AG08395 (cell line): ENCODE measurements at places on chromosomes 11 and 22.
A peak's percentile ranks its signal among the peaks of the same experiment; 100 is the strongest.

DNA sequence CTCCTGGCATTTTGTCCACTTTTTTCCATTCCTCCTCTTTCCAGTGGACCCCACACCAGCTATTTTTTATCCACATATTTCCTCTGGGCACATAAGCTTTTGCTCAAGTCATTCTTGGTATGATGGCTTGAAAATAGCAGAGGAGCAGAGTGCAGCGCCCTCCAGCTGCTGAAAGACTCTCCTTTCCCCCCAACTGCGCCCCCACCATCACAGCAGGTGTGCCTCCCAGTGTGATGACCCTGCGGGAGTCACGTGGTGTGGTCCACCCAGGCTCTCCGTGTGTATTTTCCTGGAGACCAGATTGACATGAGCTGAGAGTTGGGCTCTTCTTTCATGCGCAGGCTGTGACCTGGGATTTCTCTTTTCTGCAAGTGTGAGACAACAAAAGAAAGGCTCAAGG, 1241.6 kb downstream of the TBC1D22A start:
- no peak for DNase-seq

GRCh38 chr11:95708681-95709080, 80.9 kb downstream of the FAM76B start:
- DNase-seq = no peak

DNA sequence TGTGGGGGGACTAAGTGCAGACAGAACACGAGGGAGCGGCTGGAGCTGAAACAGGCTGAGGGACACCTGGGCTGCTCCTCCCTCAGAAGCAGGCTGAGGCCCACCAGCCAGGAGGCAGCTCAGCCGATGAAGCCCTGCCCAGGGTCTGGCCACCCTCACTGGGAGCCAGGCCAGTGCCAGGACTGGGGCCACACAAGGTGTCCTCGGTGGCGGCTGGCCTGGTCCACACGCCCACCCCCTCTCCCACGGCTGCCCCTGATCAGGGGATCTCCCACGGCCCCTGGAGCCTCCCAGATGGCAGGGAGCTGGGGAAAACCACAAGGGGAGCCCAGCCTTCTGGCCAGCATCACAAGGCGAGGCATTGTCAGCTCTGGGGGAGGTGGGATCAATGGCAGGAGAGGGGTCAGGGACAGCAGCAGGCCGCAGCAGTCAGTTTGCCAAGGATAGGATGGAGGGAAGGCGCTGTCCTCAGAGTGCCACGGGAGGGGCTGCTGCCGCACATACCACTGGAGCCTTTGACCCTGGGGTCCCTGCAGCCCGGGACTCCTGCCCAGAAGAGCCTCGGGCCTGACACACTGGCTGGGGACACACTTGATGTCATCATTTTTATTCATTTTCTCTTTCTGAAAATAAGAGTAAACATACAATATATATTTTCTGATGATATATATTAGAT, 11.7 kb upstream of the RASL10A start:
- no peak for DNase-seq

- peak; percentile 59 for DNase-seq
Measured at GRCh38 chr11:65355776-65356393, 1.3 kb downstream of the TIGD3 start.

- peak; percentile 48 for DNase-seq
Measured at GRCh38 chr11:95095858-95096587, 6.4 kb downstream of the ENDOD1 start.

DNA sequence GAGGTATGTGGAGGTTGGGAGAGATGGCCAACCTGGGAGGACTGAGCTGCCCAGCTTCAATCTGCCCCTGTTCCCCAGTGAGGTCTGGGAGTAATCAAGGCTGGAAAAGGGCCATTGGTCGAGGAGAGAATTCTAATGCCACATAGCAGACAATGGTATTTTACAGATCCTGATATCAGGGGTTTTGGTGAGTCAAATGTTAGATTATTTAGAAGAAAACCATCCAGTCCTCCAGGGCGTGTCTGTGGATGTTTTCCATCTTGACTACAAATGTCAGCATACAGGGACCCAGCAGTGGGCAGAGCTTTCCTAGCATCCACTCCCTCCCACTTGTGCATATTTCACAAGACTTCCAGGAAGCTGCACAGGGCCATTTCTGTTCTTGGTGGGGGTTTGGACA, 107.9 kb downstream of the SCN3B start:
- DNase-seq = peak; percentile 87

GRCh38 chr11:112715056-112715455, 246.2 kb upstream of the NCAM1 start:
- DNase-seq = no peak

GRCh38 chr11:90874986-90875385, 652.1 kb upstream of the CHORDC1 start:
- no peak for DNase-seq

GRCh38 chr22:19429950-19430889, 1.3 kb downstream of the HIRA start:
- DNase-seq = peak; percentile 47

DNA sequence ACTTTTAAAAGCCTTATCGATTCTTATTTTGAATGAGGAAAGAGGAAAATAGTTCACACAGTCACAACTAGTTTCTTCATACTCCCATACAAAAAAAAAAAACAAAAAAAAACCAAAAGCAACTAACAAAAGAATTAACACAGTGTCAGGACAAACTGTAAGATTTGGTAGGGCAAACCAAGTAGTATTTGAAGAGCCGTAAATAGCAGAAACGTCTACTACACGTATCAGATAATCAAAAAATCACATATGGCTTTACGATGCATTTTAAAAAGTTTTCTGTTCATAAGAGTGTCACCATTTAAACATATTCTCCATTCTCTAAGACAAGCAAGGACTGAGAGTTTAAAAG, 2.3 kb downstream of the PICALM start:
- DNase-seq = no peak

DNA sequence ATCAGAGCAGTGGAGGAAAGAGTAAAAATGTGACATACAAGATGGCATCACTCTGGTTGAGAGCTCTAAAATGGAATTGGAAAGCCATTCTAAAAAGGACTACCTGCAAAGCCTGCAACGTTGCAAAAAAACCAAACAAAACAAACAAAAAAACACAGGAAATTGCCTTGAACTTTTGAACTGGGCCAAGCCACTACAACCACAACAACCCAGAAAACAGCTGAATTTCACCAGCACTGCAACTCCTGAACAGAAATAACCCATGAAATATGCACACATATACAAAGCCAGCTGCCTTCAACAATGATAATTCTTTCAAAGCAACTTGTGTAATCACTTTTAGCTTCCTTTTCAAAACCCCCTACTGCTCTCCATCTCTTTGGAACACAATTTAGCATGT, 326.6 kb upstream of the LRRC4C start:
- no peak for DNase-seq

- DNase-seq = no peak
Measured at GRCh38 chr22:44677353-44677840, 24.6 kb upstream of the PRR5 start.

DNA sequence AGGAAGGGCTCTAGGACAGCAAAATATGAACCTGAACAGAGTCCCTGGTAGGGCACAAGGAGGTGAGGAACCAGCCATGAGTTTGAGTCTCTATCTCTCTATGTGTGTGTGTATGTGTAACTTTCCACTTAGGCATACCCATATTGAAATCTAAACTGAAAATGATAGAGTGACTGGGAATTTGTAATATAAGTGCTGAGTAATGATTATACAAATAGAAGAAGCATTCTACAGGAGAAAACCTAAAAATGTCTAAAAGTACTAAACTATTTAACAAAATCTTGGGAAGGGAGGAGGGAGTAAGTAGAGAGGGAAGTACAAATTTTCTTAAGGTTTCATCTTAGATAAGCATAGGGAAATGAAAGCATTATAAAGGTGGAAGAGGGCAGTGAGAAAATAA, 97.1 kb upstream of the ZC3H12C start:
- no peak for DNase-seq

GRCh38 chr11:31720225-31720624, 90.9 kb downstream of the PAX6 start:
- no peak for DNase-seq

DNA sequence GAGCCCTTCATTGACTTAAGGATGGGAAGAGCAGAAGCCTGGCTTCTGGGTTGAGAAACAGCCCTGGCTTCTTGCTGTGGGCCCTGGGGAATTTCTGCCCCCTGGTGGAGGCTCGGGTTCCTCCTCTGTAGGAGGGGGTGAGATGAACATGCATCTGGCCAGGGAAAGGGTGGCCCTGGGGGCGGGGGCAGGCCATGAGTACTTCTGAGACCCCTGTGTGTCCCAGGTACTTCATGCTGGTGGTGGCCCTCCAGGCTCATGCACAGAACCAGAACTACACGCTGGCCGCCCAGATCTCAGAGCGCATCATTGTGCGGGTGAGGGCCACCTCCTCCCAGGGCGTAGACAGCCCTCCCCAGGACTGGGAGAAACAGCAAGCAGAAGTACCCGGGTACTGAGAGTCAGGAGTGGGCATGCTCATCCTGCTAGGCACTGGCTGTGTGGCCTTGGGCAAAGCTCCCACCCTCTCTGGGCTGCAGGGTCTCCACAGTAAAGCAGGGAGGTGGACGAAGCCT, 15.8 kb downstream of the TMEM258 start:
- peak; percentile 85 for DNase-seq

DNA sequence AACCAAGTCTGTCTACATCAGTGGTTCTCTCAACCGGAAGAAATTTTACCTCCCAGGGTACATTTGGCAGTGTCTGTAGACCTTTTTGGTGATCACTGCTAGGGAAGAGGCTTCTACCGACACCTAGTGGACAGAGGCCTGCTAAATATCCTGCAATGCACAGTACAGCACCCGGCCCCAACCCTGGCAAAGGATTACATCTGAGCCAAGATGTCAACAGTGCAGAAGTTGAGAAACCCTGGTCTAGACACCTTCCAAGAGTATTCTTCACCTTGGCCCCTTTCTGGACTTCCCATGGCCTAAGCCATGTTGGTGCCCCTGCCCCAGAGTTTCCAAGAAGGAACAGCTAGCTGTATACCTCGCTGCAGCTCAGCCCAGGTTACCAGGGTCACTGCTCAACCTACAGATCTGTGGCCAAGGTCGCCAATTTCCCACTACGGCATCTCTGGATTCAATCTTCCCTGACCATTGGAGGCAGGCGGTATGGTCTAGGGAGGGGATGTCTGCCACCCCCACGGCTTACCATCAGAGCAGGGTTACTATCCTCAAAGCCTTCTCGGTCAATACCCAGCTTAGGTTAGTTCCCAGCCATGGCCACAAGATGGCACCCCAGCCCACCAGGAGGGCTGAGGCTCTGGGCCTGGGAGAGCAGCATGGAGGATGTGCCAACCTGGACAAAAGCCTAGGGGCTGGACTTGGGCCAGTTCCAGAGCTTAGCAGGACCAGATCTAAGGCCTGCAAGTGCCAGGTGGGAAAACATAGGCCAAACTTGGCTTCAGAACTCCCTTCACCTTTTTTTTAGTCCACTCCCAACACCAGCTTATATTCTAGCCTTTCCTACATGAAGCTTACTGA, 3.7 kb upstream of the KCNC1 start:
- peak; percentile 93 for DNase-seq

DNA sequence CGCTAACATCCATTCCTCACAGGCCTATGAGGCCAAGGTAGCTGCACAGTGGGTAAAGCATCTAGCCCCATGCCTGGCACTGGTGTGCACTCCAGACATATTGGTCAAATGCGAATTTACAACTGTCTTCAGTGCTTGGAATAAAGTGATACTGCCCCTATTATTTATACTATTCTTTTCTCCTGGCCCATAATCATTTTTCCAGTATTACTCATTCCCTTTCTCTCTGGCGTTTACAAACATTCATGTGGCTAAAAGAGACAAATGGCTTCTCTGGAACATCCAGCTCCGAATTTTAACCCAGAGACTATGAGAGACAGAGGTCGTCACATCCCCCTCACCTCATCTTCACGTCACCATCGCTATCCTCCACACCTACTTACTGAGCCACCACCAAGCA, 87.2 kb upstream of the PITPNB start:
- DNase-seq = peak; percentile 45
